ENCODE measurements at places on chromosomes 6 and 20.

GRCh38 chr20:42164121-42164890 is 546.1 kb upstream of the CHD6 start:
- DNase-seq: no peak

DNA sequence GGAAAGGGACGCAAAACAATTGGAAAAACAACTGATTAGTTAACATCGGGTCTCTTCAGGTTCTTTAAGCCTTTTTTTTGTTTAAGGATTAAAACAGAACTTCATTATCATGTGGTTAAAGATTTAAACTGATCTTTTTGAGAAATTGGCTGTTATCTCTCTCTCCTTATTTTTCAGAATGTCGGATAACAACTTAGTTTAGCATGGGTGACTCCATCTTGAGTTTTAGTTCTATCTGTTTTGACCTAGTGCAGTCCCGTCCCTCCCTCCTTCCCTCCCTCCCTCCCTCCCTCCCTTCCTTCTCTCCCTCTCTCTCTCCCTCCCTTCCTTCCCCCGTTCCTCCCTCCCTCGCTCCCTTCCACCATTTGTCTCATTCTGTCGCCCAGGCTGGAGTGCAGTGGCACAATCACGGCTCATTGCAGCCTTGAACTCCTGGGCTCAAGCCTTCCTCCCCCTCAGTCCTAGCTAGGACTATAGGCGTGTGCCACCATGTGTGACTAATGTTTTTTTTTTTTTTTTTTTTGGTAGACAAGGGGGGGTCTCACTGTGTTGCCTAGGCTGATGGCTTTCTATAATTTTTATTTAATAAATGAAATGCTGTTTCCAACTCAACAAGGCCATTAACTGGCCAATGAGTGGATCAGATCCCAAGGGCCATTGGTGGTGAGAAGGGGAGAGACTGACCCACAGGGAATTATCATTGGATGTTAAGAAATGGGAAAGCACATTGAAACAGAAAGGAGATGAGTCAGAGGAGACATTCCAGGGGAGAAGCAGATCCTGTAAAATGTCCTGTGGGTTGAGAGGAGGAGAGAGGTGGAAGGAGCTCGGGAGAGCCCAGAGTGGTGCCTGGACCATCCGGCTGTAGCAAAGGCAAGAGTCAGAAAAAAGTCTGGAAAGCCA is 13.6 kb downstream of the BAK1 start:
- no peak for DNase-seq

DNA sequence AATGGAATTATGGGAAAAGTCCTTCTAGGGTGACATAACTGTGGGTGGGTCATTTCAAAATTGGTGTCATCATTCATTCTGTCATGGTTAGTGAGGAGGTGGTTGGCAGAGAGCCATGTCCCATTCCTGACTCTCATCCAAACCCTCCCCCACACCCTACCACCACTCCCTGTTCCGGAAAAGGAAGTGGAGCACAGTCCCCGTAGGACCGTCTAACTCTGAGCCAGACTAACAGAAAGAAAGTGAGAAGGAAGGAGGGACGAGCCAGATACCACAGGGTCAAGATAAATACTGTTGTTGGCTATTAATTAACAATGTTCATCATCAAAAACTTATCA is 4.8 kb downstream of the TRIM10 start:
- DNase-seq: no peak

DNA sequence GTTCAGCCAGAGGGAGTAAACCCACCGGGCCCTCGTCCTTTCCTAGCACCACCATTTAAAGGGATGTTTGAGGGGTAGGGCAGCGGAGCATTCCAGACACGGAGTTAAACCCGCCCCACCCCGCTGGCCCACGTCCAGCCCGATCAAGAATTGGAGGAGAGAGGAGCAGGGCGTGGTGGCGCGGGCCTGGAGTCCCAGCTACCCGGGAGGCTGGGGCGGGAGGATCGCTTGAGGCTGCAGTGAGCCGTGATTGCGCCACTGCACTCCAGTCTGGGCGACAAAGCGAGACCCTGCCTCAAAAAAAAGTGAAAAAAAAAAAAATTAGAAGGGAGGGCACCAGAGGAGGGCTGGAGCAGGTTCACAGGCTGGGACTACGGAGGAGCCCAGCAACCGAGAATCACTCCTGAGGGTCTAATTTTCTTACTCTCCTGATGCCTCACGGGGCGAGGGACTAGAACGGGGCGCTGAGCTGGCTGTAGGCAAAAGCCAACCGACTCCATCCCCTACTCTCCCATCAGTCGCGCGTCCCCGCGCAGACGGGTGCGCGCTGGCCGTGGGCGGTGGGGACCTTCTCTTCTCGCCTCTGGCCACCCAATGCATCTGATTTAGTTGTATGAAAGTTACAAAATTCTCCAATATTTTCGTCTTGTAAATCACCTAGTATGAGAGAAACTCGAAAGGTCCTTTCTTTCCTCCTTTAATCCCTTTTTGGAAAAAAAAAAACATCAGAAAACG is 6.1 kb upstream of the HSPA1B start:
- DNase-seq: no peak

DNA sequence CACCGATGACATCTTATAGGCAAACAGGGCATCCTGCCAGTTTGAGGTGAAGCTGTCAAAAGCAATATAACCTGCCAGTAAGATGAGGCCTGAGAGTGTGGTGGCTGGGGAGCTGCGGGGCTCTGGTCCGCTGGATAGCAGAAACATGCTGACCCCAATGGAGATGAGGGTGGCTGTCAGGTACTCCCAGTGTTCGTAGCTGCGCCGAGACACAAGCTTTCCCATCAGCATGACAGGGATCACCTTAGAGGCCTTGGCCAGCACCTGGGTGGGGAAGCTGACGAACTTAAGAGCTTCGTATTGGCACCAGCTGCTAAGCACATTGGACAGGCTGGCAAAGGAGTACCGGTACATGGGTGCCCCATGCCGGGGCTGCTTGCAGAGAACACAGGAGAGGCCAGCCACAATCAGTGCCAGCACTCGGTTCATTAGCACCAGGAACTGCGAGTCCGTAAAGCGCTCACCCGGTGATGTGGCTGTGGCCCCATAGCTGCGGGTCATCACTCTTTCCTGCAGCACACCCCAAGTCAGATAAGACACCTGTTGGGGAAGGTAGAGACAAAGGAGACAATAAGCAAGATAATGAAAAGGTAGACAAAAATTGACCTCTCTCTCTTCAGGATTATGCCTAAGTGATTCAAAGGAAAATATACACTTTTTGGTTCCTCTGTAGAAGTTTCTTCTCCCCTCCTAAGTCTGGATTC is 2.1 kb downstream of the SLC35B2 start:
- no peak for DNase-seq

- DNase-seq: no peak
Measured at GRCh38 chr6:137692308-137692707, 174.8 kb upstream of the TNFAIP3 start.

DNA sequence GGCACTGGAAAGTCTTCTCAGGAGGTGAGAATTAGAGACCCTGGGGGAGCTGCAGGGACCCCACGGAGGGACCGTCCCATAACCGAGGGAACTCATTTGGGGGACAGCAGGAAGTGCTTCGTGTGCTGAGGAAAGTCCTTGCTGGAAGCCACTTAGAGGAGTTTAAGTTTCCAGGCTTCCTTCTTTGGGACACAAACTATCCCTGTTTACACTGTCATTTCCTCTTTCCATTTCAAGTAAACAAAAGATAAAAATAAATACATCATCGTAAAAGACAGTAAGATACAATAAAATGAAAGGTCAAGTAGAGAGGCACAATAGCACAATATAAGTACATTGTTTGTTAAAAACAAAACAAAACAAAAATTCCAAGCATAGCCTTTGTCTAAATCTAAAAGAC is 101.2 kb downstream of the TTLL2 start:
- no peak for DNase-seq

DNA sequence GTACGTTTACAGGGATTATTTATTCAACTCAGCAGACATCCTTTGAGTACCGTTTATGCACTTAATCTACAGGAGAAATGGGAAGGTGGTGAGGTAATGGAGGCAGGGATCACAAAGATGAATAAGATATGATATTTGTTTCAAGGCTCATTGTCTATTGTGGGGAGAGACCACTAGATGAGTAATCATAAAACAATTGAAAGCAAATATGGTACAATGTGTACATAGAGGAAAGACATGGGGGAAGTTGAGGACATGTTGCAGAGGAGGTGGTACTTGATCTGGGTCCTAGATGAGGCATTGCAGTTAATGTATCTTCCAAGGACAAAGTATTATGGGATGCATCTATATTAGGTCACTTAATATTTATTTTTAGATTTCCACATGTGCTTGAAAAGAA is 13.7 kb upstream of the CDC5L start:
- DNase-seq: no peak
